ENCODE measurements at places on chromosomes 16 and 17. TPM values are rescaled to one million over a fixed set of nuclear protein-coding genes. Genes with fewer than 3 reads are reported as not detected.

GRCh38 chr16:85570735-85571562, 42.2 kb upstream of the GSE1 start:
- peak overlapping the region; percentile 30 for H3K27ac ChIP-seq
- H3K27me3 ChIP-seq, result no peaks in the 10 kb centered on the region
- H3K4me3 ChIP-seq, result no peak overlapping the region
- no peak for DNase-seq

DNA sequence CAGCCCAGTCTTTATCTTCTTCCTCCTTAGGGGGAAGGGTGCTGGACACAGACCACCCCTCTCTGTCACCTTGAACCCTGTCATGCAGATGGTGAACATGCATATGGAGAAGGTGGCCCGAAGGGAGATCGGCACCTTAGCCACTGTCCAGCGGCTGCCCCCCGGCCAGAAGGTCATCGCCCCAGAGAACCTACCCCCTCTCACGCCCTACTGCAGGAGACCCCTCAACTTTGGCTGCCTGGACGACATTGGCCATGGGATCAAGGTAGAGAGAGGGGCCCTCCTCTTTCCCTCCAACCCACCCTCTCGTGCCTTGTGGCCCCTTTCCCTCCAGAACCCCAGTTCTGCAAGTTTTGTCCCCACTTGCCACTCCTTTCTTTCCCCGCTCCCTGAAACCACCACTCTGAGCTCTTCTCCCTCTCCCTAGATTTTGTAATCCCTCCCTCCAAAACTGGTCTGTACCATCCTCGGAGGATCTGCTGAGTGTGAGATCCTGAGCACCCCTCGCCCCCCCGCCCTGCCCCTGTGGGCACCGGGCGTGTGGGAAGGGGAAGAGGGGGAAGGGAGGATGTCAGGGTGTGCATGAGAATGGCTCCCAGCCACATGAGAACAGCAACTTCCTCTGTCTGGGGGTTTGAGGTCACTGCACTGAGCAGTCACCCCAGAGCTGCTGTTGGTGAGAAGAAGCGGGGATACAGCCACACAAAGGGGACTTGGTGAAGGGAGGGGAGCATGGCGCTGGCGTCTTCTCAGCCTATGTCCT, 7.3 kb downstream of the ABI3 start:
- no peak for DNase-seq
- peaks cover 16% of the 10 kb centered on the region for H3K4me1 ChIP-seq
- H3K27ac ChIP-seq, result no peak overlapping the region
- H3K27me3 ChIP-seq, result no peaks in the 10 kb centered on the region
- no peaks in the 10 kb centered on the region for H3K36me3 ChIP-seq

DNA sequence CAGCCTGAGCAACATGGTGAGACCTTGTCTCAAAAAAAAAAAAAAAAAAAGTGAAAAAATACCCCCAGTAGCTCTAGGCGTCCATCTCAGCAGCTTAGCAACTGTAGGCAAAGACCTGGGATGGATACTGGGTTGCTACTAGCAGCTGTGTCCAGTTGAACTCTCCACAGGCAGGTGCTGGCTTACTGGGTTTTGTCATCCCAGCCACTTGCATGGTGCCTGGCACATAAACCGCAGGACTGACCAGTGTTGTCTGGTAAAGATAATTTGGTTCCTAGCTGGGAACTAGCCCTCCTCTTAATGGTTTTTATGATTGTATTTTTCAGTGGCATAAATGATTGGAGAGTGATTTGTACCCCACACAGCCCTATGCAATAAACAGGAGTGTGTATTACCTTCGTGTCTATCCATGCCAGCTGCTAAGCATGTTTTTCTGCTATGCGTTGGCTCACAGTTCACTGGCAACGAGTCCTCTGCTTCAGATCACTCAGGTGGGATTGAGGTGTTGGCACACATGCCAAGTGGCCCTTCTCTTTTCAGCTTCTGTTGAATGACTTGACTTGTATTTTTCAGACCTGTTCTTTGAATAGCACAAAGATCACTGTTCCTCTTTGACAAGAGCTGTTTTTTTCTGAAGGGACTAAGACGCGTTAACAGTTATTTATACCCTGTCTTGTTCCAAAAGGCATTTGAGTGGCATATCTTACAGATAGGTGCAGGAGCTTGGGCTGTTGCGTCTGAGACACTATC, 352.9 kb downstream of the SNX29 start:
- H3K27ac ChIP-seq, result no peak overlapping the region
- no peak for DNase-seq
- no peak overlapping the region for H3K4me3 ChIP-seq
- H3K4me1 ChIP-seq, result no peaks in the 10 kb centered on the region
- H3K36me3 ChIP-seq, result no peaks in the 10 kb centered on the region

DNA sequence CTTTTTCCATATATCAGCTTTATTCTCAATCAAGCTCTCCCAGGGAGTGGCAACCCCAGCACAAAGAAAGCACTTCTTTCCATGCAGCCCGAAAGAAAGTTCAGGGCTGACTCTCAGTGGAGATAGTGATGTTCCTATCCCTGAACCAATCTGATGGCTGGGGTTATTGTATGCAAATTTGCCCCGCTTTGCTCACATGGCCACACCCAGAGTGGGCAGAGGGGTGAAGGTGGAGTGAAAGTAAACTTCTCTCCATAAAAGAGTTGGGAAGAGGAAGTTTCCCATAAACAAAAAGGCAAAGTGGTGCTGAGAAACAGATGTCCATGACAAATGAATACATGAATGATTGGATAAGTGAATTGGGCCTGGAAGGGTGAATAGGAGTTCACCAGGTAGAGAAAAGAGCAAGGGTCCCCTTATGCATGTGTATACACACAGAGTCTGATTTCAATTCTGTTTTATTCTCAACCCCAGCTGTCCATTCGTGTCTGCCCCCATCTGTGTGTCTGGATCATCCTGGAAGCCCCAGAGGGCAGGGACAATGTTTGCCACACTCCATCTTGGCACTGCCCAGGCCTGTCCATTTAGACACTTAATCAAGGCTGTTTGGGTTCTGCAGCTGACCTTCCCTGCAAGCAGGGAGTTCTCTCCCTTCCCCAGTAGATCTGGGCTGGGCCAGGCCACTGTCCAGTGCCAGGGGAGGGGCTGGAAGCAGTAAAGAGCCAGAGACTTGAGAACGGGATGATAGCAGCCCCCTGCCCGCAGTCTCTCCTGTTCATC, 14.1 kb upstream of the NGFR start:
- no peak overlapping the region for H3K27ac ChIP-seq
- H3K27me3 ChIP-seq, result no peaks in the 10 kb centered on the region
- no peaks in the 10 kb centered on the region for H3K36me3 ChIP-seq
- no peaks in the 10 kb centered on the region for H3K4me1 ChIP-seq

Gene HBQ1
- total RNA-seq, result not detected

GRCh38 chr16:5298202-5298601, 200.6 kb upstream of the EEF2KMT start:
- no peaks in the 10 kb centered on the region for H3K36me3 ChIP-seq
- no peak overlapping the region for H3K27ac ChIP-seq
- H3K4me3 ChIP-seq, result no peak overlapping the region

DNA sequence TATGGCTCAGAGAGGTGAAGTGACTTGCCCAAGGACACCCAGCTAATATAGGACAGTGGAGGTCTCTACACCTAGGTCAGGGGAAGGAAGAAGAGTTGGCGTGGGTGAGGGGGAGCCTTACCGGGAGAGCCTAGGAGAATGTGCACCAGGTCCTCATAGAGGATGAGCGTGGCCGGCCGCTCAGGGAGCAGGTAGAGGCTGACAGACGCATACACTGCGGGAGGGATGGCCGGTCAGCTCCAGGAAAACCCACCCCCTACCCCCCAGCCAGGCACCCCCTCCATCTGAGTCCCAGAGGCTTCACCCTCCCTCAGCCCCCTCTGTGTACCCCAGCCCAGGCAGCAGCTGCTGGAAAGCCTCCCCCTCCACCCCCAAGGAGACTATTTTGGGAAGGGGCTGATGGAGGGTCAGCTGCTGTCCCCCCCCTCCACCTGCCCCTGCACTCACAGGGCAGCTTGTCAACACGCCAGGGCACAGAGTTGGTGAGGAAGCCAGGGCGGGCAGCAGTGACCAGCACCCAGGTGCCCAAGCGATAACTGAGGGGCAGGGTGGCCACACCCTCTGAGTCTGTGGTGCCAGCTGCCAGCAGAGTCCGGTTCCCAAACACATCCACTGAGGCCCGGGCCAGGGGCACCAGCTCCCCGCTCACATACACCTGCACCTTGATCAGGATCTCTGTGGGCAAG, 4.1 kb downstream of the FAM171A2 start:
- no peaks in the 10 kb centered on the region for H3K36me3 ChIP-seq
- no peak overlapping the region for H3K4me3 ChIP-seq
- H3K27ac ChIP-seq, result no peak overlapping the region

Gene CLDN7
- total RNA-seq, result 92.3 TPM

- no peaks in the 10 kb centered on the region for H3K4me1 ChIP-seq
- H3K36me3 ChIP-seq, result no peaks in the 10 kb centered on the region
- no peaks in the 10 kb centered on the region for H3K27me3 ChIP-seq
Measured at GRCh38 chr17:74641224-74641957, 17.9 kb upstream of the CD300E start.

Gene PHF23
- 11.9 TPM for total RNA-seq

Gene ANKRD40CL
- 1.6 TPM for total RNA-seq

Gene CCL2
- total RNA-seq, result 34.0 TPM

DNA sequence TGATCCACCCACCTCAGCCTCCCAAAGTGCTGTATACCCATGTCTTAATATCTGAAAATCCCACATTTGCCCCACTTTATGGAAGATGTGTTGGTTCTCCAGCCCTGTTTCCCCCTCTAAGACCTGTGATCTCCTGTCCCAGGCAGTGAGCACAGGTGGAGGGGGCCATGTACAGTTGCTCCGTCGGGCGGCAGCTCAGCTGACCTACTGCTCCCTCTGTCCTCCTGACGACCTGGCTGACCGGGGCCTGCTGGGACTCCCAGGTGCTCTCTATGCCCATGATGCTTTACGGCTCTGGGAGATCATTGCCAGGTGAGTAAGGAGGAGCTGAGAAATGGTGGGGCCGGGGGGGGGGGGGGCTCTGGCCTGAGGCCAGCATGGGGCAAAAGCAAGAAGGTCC, 6.7 kb upstream of the RNASEK start:
- no peak for DNase-seq
- peaks cover 6% of the 10 kb centered on the region for H3K36me3 ChIP-seq
- no peaks in the 10 kb centered on the region for H3K27me3 ChIP-seq
- H3K27ac ChIP-seq, result no peak overlapping the region
- peaks cover 8% of the 10 kb centered on the region for H3K4me1 ChIP-seq

GRCh38 chr16:31507617-31507928, 618 bp downstream of the RUSF1 start:
- H3K36me3 ChIP-seq, result no peaks in the 10 kb centered on the region
- H3K4me1 ChIP-seq, result peaks cover 28% of the 10 kb centered on the region
- H3K27ac ChIP-seq, result peak overlapping the region; percentile 92

DNA sequence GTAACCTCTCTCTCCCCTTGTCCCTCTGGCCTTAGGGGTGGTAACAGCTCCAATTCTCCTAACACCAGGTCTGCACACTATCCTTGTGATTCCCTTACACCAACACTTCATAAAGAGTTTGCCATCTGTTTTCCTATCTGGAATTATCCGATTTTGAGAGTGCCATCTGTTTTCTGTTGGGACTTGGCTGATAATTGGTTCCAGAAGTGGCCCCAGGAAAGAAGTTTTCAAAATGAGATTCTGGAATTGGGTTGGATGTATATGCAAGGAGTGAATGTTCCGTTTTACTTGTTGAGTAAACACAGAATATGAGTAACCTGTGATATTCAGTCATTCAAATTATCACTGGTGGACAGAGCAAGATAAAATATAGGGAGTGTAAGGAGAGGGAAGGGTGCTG, 134.1 kb upstream of the HS3ST3A1 start:
- H3K27me3 ChIP-seq, result no peaks in the 10 kb centered on the region
- no peak overlapping the region for H3K27ac ChIP-seq
- DNase-seq, result no peak
- no peaks in the 10 kb centered on the region for H3K4me1 ChIP-seq

- H3K4me3 ChIP-seq, result no peak overlapping the region
- no peaks in the 10 kb centered on the region for H3K36me3 ChIP-seq
- H3K4me1 ChIP-seq, result no peaks in the 10 kb centered on the region
- no peak overlapping the region for H3K27ac ChIP-seq
- H3K27me3 ChIP-seq, result no peaks in the 10 kb centered on the region
Measured at GRCh38 chr17:40598619-40599467, 33.6 kb upstream of the CCR7 start.

GRCh38 chr16:78903237-78903636, 697.3 kb downstream of the MAF start:
- no peak overlapping the region for H3K27ac ChIP-seq
- no peak for DNase-seq
- H3K36me3 ChIP-seq, result no peaks in the 10 kb centered on the region
- H3K27me3 ChIP-seq, result no peaks in the 10 kb centered on the region

DNA sequence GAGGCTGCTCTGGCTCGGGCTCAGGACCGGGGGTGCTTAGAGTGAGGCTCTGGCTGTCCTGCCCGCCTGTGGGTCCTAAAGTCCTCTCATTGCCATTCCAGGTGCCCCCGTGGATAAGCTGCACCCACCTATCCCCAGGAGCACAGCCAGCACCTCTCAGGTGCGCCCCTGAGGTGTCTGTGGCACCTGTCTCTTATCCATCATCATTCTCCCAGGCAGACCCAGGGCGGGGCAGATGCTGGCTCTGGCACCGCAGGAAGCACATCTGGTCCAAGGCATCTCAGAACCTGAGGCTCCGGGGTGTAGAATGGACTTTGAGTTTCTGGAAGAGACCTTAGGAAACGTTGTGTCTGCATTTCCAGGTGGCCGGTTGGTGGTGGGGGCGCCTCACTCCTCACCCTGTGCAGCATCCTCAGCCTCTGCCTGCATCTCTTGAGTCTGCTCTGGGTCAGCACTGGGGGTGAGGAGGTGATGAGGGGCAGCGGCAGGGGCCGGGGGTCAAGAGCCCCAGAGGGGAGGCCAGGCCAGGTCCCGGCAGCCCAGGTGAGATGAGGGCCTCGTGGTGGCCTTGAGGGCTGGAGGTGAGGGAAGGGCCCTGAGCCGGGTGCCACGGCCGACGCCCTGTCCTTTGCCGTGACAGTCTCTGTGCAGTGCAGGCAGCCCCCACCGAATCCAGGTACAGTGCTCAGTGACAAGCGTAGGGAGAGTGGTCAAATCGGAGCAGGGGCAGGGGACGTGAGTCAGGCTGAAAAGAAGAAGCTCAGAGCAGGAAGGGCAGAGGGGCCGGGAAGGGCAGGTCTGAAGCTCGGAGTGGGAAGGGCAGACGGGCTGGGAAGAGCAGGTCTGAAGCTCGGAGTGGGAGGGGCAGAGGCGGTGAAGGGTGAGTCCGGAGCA, 173.5 kb downstream of the NPIPB11 start:
- no peaks in the 10 kb centered on the region for H3K36me3 ChIP-seq
- peaks cover 7% of the 10 kb centered on the region for H3K4me1 ChIP-seq
- no peak overlapping the region for H3K4me3 ChIP-seq
- no peaks in the 10 kb centered on the region for H3K27me3 ChIP-seq
- no peak for DNase-seq
- H3K27ac ChIP-seq, result no peak overlapping the region

DNA sequence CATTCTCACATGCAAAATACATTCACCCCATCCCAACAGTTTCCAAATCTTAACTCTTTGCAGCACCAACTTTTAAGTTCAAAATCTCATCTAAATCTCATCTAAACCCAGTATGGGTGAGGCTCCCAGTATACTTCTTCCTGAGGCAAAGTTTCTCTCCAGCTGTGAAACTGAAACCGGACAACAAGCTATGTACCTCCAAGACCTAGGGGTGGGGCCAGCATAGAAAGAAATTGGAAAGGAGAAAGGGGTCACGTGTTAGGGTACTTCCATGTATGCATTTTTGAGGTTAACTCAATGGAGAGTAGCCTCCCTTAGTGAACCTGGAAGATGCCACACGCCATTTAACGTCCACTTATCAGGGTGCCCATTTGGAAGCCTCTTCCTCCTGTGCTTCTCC, 23.9 kb upstream of the LRRC75A start:
- no peak for DNase-seq
- H3K36me3 ChIP-seq, result no peaks in the 10 kb centered on the region
- H3K27ac ChIP-seq, result no peak overlapping the region
- no peaks in the 10 kb centered on the region for H3K27me3 ChIP-seq

Measured in body of pancreas (tissue), 4 donors.